ENCODE measurements at places on chromosomes 12 and 14. TPM values are rescaled to one million over a fixed set of nuclear protein-coding genes. Genes with fewer than 3 reads are reported as not detected.
A peak's percentile ranks its signal among the peaks of the same experiment; 100 is the strongest.

GRCh38 chr14:50000380-50001150, 107.7 kb downstream of the ARF6 start:
- peak; percentile 60 for DNase-seq

DNA sequence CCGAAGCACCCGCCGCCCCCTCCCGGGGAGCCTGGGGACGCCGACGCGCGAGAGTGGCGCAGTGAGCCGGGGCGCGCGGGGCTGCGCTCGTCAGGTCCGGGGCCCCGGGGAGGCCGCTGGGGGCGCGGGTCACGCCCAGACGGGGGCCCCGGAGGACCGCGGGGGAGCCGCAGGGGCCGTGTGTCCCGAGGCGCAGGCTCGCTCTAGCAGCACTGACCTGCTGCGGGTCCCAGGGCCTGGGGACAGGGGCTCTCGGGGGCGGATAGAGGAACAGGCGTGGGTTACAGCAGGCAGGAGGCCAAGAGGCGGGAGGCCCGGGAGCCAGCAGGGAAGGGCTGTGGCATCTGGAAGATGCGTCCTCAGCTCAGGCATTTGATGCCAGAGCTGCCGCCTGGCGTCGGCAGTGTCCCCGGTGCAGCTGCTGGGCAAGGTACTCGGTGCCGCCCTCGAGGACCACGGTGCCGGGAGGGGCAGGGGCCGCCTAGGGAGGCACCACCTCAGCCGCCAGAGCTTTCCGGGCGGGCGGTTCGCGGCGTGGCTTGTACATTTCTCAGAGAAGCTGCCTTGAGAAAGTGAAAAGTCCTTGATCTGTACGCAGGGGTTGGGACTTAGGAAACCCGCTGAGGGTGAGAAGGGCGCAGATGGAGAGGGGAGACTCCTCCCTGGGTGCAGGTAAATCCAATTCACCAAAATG, 1.2 kb downstream of the WNT5B start:
- DNase-seq: no peak

GRCh38 chr12:11652351-11653040, 3.0 kb downstream of the ETV6 start:
- DNase-seq: peak; percentile 45

DNA sequence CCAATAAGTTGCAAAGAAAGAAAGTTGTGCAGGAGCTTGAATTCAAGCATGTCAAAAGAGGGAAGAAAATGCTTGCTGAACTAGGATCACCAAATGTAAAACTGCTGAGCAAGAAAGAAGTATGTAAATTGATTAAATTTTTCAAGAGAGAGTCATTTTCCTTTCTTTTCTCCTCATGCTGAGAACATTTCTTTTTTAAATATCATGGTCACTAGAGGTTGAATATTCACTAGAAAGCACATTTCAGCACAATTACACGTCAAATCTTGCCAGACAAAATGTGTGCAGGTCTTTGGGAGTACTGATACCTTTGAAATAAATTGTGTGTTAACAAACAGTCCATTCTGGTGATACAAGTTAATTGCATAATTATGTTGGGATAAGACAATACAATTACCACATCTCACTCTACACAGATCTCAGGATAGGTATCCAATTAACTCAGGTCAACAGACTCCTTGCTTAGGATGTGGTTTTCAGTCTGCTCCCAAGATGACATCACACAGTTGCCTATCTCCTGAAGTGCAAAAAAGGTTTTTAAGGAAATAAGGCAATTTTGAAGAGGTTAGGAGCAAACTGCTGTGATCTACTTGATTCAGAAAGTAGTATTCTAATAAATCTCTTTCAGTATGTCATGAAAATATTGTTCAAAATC, 862.2 kb downstream of the RPS29 start:
- DNase-seq: no peak

- DNase-seq: peak; percentile 13
Measured at GRCh38 chr12:125402874-125403789, 337.9 kb downstream of the AACS start.

GRCh38 chr12:33472299-33472698, 32.7 kb upstream of the SYT10 start:
- peak; percentile 40 for DNase-seq

- no peak for DNase-seq
Measured at GRCh38 chr12:42585841-42586216, 3.7 kb downstream of the PRICKLE1 start.

- peak; percentile 99 for DNase-seq
Measured at GRCh38 chr14:33589334-33589733, 361.5 kb downstream of the EGLN3 start.

GRCh38 chr12:52195065-52195730, 3.4 kb upstream of the KRT80 start:
- no peak for DNase-seq

DNA sequence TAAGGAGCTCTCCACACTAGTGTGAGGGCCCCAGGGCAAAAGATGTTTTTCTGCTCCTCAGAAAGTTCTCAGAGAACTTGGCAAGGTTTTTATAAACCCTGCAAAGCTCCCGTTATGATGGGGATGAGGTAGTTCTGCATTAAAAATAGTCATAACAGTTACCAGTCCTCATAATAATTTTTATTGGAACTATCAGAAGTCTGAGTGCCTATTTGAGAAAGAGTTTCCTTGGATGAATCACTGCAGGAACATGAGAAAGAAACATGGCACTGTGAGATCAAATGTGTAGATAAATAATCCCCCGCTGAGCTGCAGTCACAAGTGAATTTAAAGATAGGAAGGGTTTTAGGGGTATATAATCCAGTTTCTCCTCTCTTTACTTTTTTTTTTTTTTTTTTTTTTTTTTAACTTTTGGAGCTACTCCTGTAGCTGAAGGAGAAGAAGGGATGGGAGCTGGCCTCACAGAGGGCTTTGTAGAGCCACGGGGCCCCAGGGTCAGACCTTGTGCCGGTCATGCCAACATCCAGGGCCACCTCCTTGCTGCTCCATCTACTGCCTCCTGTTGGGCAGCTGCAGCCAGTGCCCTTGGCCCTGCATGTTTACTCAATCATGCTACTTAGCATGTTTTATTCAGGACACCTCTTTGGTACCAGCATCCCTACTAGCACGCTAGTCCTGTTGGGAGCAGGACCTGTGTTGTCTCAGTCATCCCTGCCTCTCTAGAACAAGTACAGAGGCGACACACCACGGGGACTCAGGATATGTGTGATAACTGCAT, 39.5 kb downstream of the EVL start:
- peak; percentile 47 for DNase-seq

GRCh38 chr14:69493791-69494190, 9.3 kb downstream of the PLEKHD1 start:
- no peak for DNase-seq

- no peak for DNase-seq
Measured at GRCh38 chr12:57460841-57461275, 1.3 kb downstream of the GLI1 start.

GRCh38 chr12:71760471-71760870, 5.8 kb downstream of the RAB21 start:
- DNase-seq: no peak

DNA sequence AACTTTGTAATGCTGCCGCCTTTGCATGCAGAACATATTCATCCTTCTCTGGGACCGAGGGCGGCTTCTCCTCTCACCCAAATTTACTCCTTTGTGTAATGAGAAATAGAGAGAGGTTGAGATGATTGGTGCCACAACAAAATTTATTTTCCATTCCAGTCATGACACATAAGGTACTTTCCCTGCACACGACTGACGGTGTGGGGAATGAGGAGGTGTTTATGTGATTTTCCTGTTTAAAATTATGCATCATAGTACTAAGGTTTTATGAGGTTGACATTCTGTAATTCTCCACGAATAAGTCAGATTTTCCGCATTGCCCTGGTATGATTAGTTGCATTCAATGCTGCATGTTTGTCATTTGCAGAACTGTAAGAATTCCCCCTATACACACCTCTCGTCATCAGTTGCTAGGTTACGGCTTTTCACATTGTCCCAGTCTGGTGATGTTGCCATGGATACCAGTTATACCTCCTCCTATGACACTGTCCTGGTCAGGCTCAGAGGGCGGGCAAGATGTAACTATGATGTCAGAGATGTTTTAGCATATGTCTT, 23.1 kb downstream of the BICDL1 start:
- DNase-seq: peak; percentile 36

GRCh38 chr12:79274501-79275064, 410.0 kb downstream of the SYT1 start:
- no peak for DNase-seq

DNA sequence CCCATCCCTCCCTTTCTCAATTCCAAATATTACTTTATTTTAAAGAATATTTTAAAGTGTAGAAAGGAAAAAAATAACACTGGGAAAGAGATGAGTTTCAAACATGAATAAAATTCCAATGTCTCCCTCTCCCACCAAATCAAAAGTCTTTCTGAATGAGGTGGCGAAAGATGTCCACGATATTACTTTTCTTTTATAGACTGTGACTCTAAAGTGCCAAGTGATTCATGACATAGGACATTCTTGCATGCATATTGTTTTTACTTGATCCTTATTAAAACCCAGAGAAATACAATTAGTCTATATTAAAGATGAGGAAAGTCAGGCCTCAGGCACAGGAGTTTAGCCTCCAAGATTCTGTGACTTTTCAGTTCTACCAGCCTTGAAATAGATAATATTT, 16.0 kb upstream of the LUM start:
- no peak for DNase-seq

DNA sequence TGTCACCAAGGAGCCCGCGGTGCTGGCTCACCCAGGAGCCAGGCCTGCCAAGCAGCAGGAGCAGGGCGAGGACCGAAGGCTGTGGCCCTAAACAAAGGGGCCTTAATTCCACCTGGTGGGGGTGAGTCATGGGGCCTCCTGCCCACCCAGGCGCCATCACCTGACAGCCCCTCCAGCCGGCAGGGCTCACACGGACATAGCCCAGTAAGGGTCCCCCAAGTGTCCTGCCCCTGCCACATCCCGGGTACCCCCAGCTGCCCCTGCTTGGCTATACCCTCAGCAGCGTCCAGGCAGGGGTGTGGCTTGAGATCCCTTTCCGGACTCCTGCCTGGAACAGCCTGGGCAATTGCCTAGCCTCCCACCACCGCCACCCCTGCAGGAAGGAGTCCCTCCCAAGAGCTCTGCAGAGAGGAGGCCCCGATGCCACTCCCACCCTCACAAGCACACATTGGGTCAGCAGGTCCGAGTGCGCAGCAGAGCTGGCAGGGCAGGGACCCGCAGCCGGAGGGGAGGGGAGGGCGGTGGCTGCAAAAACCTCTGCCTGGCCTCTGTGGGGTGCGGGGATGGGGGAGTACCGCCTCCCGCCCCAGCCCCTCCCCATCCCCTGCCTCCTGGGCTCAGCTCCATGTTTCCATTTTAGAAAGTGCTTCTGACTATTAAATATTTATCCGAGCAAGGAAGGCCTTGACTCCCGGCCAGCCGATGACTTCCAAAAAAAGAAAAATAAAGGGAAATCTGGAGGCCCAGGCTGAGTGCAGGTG, 4.6 kb downstream of the AHNAK2 start:
- peak; percentile 97 for DNase-seq

DNA sequence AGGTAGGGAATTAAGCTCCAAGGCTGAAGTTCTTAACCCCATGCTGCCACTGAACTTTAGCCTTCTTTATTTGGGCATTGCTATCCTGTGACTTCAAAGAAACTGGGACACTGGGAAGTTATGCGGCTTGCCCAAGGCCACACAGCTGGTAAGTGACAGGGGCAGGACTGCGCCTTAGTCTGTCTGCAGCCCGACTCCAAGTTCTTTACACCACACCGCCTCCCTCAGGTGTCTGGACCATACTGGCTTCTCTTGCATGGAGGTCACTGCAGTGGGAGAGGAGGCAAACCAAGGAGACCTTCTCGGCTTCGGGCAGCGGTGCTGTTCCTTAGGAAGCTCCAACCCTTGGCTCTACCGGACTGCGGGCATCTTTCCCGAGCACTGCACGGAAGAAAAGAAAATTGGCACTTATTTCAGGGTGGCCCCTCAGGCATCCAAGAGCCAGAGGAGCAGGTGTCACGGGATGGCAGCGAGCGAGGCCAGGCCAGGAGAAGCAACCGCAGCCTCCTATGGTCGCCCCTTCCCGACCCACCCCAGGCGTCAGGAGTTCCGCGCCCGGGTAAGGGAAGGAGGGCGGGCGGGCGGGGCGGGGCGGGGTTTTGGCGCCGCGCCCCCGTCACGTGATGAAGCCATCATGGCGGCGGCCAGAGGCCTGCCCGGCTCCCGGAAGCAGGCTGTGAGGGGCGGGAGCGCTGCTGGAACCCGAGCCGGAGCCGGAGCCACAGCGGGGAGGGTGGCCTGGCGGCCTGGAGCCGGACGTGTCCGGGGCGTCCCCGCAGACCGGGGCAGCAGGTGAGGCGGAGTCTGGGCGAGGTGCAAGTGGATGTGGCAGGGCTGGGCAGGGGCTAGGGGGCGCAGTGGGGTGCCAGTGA, 16.4 kb upstream of the ESPL1 start:
- DNase-seq: peak; percentile 71

- DNase-seq: peak; percentile 98
Measured at GRCh38 chr12:126051611-126052107, 986.4 kb downstream of the AACS start.

DNA sequence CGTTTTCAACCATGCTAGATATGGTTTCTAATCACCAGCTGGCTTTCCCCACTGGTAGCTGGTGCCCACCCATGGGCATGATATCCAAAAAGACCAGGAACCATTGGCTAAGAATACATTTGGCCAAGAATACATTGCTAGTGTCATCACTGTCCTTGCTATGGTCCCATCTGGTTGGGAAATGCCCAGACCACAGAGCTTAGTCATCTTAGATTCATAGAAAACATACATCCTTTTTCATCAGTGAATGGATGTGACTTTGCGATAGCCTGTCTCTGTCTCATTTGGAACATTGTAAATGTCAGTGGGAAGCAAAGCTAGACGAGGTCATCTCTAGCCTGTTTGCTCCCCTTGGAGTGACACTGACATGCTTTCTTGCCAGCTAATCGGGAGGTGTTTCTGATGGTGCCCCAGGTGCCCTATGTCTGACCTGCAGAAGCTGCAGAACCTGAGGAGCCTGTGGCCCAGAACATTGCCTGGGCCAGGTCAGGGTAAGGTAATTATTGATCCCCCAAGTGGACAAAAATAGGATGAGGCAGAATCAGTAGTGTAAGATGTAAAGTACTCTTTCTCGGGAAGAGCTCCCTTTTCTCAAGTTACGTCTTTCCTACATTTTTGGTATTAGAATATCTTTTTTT, 194.8 kb downstream of the SLC41A2 start:
- DNase-seq: peak; percentile 61

Gene NFE2
- total RNA-seq: not detected

Gene MAP3K9
- total RNA-seq: 13.8 TPM

Gene KIAA0586
- total RNA-seq: 8.7 TPM

Gene KCNJ8
- total RNA-seq: not detected

Gene ARHGAP9
- total RNA-seq: not detected

Gene PROX2
- total RNA-seq: not detected

Gene NRXN3
- under 0.01 TPM for total RNA-seq
